Naive thymus-derived CD4-positive, alpha-beta T cell (primary cell): ENCODE measurements at places on chromosomes 7 and 10. TPM values are rescaled to one million over a fixed set of nuclear protein-coding genes. Genes with fewer than 3 reads are reported as not detected.
A peak's percentile ranks its signal among the peaks of the same experiment; 100 is the strongest.

GRCh38 chr10:20955355-20955893 is 58.3 kb upstream of the NEBL start:
- no peak for DNase-seq

The CXCL12 gene
- total RNA-seq: not detected in 2 replicates

DNA sequence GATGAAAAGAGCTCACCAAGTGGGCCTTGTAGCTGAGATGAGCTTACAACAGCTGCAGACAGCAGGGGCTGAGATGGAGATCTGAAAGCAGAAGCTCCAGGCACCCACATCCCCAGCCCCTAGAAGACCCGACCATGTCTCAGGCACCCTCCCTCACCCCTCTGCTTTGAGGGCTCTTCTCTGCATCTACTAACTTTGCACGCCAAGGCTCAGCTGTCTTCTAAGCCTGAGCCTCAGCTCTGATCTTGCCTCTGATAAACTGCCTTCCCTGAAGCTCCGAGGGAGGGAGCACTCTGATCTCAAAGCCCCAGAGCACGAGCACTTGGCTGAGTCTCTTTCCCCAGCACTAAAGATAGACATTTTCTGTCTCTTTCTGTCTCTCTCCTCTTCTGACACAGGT is 42.0 kb downstream of the ANXA8 start:
- no peak for DNase-seq

DNA sequence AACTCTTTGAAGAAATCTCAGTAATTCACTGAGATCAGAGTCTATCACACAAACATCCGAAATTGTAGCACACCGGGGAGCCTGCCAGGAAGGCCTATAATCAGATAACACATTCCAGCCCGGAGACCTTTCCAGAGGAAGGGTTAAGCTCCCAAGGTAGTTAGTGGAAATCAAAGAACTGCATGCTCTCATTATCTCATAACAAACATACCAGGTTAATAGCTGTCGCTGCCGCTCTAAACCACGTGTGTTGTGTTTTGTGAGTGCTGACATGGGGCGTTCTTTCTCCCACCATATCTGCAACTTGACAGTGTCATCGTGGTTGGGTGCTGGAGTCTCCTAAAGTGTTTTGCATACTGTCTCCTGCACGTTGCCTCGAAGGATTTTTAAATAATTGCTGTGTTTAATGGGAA is 120.7 kb upstream of the CARD11 start:
- DNase-seq: no peak

DNA sequence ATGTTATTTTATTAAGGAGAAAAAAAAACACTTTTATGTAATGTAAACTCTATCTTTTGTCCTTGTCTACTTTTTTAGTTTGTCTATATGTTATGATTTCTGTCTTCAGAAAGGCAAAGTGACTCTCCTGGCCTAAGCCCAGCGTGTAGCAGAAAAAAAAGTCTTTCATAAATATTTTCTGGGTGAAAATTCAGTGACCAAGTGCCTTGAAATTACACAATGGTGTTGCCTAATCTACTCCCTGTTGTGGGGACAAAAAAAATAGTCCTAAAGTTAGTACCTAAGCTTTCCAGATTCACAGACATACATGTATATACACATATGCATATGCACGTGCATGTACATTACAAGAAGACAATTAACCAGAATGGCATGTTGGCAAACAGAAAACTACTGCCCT is 1257.8 kb upstream of the SORCS1 start:
- DNase-seq: no peak

GRCh38 chr7:33108554-33109004 is 625 bp downstream of the RP9 start:
- peak; percentile 8 for DNase-seq

DNA sequence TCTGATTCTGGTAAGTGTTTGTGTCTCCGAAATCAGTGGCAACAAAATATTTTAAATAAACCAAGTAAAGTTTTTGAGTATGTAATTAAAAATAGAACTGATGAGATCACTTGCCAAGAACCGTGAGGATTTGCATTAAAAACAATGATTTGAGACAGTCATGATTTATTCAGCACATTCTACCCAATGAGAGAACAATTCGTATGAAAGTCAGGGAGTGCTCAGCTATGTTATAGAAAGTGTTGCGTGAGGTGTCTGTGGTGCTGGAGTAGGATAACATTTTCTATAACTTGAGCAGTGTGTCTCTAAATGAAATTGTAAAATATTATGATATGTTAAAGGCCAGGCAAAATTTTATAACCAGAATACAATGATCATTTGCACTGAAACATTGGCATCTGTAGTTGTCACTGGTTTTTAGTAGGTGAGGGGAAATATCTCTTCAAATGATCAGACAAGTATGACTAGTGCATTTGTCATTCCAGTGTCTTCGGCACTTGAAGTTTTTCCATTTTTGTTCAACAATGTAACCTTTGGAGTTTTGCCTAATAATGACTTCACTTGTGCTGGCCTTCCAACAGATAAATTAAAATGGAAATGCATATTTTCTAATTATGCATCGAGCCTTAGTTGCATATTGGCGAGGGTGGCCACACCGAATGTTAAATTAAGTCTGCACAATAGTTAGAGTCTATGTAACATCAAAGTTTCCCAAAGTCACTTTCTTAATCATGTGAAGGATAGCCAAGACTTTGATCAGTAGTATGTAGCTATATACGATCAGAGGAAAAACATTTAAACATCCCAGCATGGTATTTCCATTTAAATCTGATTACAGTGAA is 335.9 kb downstream of the GFRA1 start:
- DNase-seq: no peak

The TLL2 gene
- total RNA-seq: 0.15 TPM in 1 of 2 replicates, not detected in the other

GRCh38 chr10:123097039-123097438 is 38.7 kb upstream of the HMX3 start:
- DNase-seq: no peak

The GARIN1A gene
- 0.70 and 1.0 TPM in 2 replicates for total RNA-seq

GRCh38 chr10:24119896-24120295 is 89.0 kb upstream of the KIAA1217 start:
- no peak for DNase-seq

- DNase-seq: no peak
Measured at GRCh38 chr10:129134371-129134770, 332.7 kb upstream of the MGMT start.

DNA sequence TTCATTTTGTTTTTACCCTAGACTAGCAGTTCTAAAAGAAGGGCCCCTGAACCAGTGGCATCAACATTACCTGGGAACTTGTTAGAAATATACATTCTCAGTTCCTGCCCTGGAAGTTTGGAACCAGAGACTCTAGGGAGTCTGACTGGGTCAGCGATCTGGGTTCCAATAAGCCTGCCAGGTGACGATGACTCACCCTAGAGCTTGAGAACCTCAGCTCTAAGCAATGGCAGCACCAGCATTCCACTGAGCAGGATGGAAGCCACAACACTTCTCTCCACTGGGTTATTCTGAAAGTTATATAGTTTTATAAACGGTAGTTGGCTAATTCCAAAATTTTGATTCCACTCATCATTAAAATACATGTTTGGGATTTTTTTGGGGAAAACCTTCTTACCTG is 97.0 kb upstream of the AMPH start:
- no peak for DNase-seq

- no peak for DNase-seq
Measured at GRCh38 chr10:497898-498451, 191.5 kb downstream of the DIP2C start.

GRCh38 chr7:149022756-149023360 is 5.4 kb downstream of the PDIA4 start:
- no peak for DNase-seq

GRCh38 chr10:98915911-98916310 is 319.7 kb downstream of the HPSE2 start:
- no peak for DNase-seq

The MYOF gene
- total RNA-seq: 0.57 TPM

GRCh38 chr7:108629651-108630400 is 60.2 kb downstream of the DNAJB9 start:
- DNase-seq: no peak

DNA sequence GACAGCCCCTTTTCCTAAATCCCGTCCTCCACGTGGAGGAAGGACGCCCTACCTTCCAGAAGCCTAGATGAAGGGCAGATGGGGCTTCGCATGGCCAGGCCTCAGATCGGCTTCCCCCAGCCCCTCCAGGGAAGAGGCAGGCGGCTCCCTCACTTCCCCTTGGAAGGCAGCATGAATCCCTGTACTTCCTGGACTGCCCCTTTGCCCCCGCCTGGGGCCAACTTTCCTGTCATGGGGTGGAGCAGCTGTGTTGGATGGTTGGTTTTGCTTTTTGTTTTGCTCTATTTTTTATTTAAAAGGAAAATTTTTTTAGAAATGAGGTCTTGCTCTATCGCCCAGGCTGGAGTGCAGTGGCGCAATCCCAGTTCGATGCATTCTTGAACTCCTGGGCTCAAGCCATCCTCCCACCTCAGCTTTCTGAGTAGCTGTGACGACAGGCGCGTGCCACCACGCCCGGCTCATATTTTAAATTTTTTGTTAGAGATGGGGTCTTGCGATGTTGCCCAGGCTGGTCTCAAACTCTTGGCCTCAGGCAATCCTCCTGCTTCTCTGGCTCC is 27.2 kb downstream of the GTF2IRD1 start:
- DNase-seq: no peak

DNA sequence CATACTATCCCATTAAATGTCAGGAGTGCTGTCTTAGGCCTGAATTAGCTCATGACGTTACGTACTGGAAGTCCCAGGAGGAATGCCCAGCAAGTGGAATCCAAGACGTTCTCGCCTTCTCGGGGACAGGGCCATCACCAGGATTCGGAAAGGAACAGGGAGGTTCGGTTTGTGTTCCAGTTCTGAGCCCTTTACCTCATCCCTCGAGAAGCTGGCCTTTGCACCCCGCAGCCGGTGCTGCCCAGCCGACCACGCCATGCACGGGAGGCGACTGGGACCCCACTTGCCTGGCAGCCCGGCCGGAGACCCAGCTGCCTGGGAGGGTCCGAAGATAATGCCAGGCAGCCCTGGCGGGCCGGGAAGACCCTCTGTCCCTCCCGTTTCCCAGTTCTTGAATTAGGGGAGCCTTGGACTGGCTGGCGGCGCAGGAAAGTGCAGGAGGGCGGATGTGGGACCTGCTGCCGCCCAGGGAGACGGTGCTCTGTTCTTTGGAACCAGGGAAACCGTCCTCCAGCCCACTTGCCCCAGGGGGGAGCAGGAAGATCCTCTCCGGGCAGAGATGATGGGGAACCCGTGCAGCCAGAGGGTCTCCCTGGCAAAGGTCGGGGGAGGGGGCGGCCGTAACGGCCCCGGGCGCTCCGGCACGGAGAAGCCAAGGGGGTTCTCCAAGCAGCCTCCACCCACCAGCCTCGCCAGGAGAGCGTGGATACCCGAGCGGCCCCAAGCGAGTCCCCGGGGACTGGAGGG is 671 bp upstream of the CHST3 start:
- DNase-seq: no peak

DNA sequence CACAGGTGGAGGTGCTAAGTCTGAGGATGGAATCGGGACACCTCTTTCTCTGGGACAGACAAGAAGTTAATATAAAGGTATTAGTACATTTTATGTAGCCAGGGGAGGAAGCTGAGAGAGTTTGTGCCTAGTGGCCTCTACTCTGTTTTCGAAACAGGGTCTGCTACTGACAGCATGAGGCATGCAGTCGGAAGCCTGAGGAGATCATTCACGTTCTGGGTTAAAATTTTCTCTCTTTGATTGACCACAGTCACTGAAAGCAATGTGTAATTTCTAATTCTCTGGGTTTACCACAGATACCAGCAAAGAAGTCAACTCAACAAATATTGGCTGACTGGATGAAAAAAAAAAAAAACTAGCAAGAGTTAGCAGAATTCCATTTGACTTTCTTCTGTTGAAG is 53.3 kb upstream of the KCTD7 start:
- no peak for DNase-seq

DNA sequence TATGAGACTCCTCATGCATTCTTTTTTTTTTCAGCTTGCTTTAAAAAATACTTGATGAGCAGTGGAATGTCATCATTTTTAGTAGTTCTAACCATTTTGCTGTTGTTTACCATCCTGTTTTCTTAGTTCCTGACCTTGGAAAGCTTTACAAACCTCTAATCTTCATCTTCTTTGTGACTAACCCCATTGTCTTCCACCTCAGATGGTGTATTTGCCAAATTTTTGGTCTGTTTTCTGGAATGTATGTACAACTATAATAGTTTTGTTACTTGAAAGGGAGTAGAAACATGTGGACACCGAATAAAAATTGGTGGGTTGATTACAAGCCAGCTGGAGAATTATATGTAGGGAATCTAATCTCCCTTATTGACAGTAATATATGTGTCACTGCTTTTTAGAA is 172.7 kb downstream of the SND1 start:
- DNase-seq: no peak

The DKK1 gene
- total RNA-seq: not detected

The CHRM2 gene
- total RNA-seq: not detected

DNA sequence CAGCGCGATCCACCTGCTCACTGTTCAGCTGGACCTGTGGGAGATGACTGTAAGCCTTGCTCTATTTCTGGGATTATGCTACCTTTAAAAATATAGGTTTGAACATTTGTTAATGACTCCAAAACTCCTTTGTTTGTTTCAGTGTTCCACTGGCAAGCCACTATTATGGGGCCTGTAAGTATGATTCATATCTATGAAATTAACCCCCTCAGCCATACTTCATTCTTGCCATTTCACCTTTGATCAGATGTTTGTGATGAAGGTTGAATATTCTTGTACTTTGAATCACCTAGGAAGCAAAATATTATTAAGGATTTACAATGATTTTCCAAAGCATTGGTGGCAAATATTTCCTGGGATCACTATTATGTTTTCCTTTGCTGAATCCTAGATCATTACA is 23.9 kb upstream of the TFAM start:
- no peak for DNase-seq

The MUC3A gene
- not detected for total RNA-seq

The MSMB gene
- total RNA-seq: not detected in 2 replicates

GRCh38 chr10:102241032-102241443 is 274 bp downstream of the PITX3 start:
- DNase-seq: no peak

DNA sequence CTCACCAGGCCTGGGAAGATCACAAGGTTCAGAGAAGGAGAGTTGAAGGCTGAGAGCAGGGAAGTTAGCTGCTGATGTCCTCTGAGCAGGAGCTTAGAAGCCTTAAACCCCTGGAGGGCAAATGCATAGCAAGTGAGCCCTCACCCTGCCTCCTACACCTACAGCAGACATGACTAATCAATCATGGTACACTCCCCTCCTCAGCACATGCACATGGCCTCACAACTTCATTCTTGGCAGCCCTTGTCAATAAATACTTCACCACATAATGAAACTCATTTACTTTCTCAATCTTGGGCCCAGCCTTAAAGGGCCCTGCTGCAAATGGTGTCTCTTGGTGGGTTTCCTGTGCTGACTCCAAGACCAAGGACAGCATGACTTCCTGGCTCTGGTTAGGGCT is 12.9 kb downstream of the MMRN2 start:
- no peak for DNase-seq

The ABCA13 gene
- not detected for total RNA-seq

GRCh38 chr7:82156168-82156567 is 287.4 kb downstream of the CACNA2D1 start:
- DNase-seq: no peak

The ADARB2 gene
- 0.13 and 0.29 TPM in 2 replicates for total RNA-seq

GRCh38 chr10:97075961-97076525 is 109.7 kb downstream of the SLIT1 start:
- no peak for DNase-seq

- DNase-seq: peak; percentile 44
Measured at GRCh38 chr10:43594944-43595589, 11.2 kb upstream of the ZNF485 start.

GRCh38 chr7:64744680-64745079 is 49.5 kb upstream of the ZNF138 start:
- no peak for DNase-seq

GRCh38 chr7:158864507-158864820 is 8.1 kb downstream of the DYNC2I1 start:
- DNase-seq: no peak

- no peak for DNase-seq
Measured at GRCh38 chr7:136441835-136442234, 426.6 kb upstream of the CHRM2 start.
